Hematopoietic multipotent progenitor cell treated with erythropoietin and hydrocortisone succinate and interleukin-3 and kit ligand, for 4 days (in vitro differentiated cells): ENCODE measurements at places on chromosomes 6 and 20.

- no peak for DNase-seq
Measured at GRCh38 chr20:33918662-33919061, 75.0 kb upstream of the RALY start.

- DNase-seq, result no peak
Measured at GRCh38 chr6:111972745-111973117, 81.2 kb upstream of the CCN6 start.

- no peak for DNase-seq
Measured at GRCh38 chr6:150672800-150673199, 73.1 kb downstream of the PLEKHG1 start.

DNA sequence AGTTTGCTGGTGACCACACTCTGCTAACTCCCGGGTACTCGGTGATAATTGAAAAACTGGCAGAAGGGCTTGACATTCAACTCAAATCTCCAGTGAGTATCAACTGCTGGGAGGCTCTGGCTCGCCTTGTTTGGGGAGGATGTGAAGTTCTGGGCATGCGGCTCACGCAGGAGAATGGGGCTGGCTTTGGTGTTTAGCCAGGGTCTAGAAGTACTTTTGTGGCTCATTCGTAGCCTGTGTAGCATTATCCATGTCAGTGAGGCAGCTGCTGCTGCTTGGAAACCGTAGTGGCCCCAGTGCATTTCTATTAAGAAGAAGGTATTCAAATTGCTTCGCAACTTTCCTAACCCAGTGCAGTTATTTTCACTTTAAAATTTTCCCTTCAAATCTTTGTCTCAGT lies 52.2 kb downstream of the KDM1B start:
- DNase-seq, result no peak
